Occipital lobe (tissue), 3 donors: ENCODE measurements at places on chromosomes 5 and 9. TPM values are rescaled to one million over a fixed set of nuclear protein-coding genes. Genes with fewer than 3 reads are reported as not detected.

- no peak for DNase-seq
Observed at GRCh38 chr9:69963803-69964202, 79.8 kb upstream of the MAMDC2 start.

DNA sequence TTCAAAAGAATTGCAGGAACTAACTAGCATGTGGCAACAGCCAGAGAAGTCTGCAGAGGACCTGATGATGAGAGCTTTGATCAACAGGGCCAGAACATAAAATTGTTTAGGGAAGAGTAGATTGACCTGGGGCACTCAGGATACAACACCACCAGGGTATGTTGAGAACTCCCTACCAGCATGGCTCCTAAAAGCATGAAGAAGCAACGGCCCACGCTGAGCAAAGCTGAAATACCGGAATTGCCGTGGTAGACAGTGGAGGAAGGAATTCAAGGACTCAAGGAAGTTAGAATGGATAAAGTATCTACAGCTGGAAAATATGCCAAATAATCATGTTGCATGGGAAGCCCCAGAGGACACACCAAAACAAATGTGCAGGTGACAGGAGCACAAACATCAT lies 31.6 kb downstream of the DROSHA start:
- DNase-seq: no peak

DNA sequence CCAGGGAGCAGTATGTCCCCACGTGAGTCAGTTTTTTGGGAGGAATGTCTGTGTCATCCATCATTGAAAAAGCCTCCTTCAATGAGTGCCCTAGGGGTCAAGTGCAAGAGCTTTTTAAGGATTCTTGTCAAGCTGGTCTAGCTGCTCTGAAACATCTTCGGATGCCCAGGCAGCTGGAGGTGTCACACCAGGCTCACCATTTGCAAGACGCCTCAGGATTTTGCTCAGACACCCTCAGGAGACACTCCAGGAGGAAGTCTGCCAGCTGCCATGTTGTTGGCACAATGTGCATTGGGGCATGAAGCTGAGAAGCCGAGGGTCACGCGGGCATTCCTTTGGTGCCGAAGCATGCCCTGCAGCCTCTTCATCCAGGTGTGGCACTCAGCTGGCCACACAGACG lies 111.1 kb upstream of the S1PR3 start:
- DNase-seq: no peak

GRCh38 chr5:102815084-102815483 lies 60.0 kb downstream of the PAM start:
- DNase-seq: no peak

DNA sequence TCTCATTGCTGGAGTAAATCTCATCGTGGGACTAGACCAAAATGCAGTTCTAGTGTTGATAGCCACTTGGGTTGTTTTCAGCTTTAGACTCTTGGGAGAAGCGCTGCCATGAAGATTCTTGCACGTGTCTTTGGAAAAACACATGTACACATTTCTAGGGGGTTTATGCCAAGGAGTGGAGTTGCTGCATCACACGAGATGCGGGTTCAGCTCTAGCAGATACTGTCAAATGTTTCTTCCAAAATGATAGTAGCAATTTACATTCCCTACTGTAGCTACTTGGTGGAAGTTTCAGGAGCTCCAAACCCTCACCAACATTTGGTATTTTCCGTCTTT lies 52.3 kb upstream of the CPLX2 start:
- no peak for DNase-seq

GRCh38 chr9:112753725-112754124 lies 3.2 kb downstream of the SNX30 start:
- DNase-seq: no peak

DNA sequence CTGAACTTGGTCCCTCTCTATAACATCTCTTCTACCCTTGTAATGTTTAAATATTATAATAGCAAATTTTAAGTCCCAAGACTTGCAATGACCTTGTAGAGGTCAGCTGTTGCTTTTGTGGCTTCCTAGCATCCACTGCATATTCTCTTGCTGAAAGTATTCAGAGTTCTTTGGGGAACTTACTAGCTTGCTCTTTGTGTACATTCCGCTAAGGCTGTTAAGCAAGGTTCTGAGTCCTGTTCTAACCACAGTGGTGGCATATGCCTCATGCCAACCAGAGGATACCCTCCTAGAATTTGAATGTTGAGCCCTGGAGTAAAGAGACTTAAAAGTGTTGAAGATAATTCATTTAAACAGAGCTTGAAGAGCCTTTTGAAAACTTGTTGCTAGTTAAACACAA lies 570.9 kb downstream of the TLE1 start:
- no peak for DNase-seq

Gene LOX
- total RNA-seq: 5.8 TPM

Gene QRFP
- not detected for total RNA-seq

Gene TMEM171
- 0.78 TPM for total RNA-seq

Gene LRRC26
- total RNA-seq: 0.62 TPM

Gene CFAP157
- 0.16 TPM for total RNA-seq

Gene PRELID1
- 34.6 TPM for total RNA-seq
